ENCODE measurements at places on chromosomes 11 and 22.

DNA sequence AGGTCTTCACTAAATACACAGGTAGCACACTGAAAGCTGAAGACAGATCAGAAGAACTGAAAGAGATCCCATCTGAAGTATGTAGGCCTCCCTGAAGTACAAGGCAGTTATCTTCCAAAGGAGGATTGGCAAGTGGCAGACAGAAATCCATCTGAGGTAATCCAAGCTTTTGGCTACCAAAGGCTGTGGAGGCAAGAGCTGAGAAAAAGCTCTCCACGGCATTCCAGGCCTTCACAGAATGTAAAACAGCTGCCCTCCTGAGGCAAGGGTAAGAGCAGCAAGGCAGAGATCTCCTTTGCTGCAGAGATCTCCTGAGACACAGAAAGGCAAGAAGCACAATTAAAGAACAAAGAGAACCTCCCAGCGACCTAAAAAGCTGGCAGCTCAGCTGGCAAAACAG, 19.1 kb downstream of the PIK3C2A start:
- no peak for DNase-seq

GRCh38 chr11:61332281-61332796, 566 bp downstream of the DDB1 start:
- DNase-seq, result no peak

GRCh38 chr11:129034001-129034400, 91.3 kb upstream of the TP53AIP1 start:
- no peak for DNase-seq

DNA sequence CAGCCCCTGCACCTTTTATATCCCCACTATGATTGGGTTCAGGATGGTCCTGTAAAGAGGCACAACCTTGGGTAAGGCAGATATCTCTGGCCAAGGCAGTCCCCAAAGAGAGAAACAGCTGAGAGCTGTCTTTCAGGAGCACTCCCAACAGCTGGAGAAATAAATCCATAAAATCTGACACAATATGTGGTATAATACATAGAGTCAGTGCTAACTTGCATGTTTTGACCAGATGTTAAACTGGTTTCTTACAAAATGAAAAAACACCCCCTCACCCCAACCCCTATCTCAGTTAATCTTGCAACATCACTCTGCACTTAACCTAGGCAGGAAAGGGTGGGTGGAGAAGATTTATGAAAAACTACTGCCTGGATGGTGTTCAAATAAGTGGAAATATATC, 44.0 kb upstream of the C11orf87 start:
- DNase-seq, result no peak

DNA sequence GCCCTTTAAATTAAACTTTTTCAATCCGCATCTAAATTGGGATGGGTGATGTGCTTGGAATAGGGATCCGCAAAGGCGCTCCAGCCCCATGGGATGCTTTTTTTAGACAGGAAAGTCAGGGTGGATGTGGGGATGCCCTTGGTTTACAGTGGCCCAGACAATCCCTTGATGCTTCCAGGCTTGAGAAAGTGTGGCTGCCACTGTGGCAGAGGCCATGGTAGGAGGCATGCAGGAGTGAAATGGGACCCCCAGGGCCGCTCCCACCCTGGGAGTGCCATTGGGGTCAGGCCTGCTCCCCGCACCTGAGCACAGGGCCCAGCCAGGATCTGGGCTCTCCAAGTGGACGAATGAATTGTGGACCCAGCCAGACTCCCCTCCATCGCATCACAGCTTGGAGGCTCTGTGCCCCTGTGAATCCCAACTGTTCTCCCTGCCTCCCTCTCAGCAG, 75.8 kb downstream of the COMMD9 start:
- no peak for DNase-seq
